ENCODE measurements at places on chromosomes 13 and 19.

DNA sequence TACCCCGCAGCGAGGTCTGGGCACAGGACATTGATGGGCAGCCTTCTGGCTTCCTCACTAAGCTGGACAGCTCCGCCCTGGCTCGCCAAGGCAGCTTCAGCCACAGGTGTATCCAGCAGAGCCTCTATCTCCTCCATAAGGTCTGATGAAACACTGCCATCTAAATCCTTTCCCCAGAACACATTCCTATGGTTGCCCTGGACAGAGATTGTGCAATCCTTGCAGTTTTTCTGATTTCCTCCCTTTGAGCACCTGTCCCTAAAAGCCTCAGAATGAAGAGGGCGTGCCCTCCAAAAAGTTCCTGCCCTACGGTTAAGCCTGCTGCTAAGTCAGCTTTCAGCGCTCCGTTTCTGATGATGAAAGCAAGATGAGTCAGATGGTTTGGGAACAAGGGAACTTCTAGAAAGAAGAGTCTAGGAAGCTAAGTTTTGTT, 21.0 kb downstream of the CLEC4M start:
- DNase-seq: no peak

DNA sequence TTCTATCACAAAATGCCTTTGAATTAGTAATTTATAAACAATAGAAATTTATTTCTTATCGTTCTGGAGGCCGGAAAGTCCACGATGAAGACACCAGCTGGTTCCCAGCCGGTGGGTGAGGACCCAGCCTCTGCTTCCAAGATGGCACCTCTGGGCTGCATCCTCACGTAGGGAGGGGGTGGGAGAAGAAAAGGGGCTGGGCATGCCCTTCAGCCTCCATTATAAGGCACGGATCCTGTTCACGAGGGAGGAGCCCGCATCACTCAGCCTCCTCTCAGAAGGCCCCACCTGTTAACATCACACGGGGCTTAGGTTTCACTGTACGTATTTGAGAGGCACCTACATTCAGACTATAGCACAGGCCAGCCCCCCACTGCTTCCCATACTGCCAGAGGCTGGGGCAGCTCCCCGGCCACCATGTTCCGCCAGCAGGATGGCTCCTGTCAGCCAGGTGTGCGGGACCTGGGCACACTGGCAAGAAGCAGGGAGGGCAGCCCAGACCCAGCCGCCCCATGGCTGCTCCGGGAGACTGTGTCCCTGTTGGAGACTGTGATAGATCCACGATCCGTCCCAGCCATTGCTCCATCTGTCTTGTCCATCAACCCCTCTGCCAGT, 131.6 kb downstream of the SOX1 start:
- no peak for DNase-seq

GRCh38 chr19:48393559-48394330, at the start of gene GRIN2D:
TSS of gene GRIN2D (plus strand) at chr19:48393668. CDS start at chr19:48398393, 4,725 bp downstream.
- no peak for DNase-seq

GRCh38 chr13:49635599-49636433, 7.5 kb downstream of the ARL11 start:
- DNase-seq: no peak

- no peak for DNase-seq
Measured at GRCh38 chr13:62704875-62705274, 1289.2 kb upstream of the PCDH20 start.

DNA sequence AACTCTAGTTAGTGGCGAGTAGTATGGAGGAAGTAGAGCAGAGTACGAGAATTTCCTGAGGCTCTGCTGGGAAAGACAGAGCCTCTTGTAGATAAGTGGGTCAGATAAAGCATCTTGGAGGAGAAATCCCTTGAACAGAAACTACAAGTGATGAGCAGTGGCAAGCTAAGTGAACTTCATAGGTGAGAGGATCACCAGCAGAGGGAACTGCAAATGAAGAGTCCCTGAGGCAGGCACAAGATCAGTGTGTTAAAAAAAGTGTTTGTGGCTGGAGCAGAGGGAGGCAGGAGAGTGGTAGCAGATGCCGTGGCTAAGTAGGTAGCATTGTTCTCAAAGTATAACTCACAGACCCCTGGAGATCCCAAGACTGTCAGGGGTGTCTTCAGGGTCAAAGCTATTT, 437.6 kb downstream of the HS6ST3 start:
- no peak for DNase-seq

DNA sequence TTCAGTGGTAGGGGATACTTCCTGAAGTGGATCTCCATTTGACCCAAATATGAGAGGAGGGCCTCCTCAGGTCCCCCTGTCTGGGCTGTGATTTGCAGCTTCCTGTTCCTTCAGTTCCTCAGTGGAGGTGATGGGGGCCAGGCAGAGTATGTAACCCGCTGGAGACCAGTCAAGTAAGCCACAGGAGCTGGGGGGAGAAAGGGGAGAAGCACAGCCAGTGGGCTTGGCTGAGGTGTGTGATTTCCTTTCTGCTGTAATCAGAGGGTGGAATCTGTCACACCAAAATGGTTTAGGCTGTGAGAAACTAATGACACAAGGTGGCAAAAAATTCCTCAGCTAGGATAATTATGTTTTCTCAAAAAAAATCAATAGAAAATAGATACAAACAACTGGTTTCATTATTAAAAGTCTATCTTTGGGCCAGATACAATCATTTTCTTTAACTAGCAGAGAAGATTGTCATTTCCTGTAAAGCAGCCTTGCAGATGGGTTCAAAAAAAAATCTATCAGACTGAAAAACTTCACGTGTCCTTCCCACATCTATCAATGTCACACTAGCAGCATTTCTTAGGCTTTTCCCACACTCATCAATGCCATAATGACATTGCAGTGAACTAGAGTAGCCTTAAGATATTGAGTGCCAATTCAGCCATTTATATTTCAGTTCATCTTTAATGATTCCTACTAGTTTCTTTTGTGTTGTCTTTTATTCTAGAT, 1660.3 kb downstream of the EFNB2 start:
- DNase-seq: no peak

DNA sequence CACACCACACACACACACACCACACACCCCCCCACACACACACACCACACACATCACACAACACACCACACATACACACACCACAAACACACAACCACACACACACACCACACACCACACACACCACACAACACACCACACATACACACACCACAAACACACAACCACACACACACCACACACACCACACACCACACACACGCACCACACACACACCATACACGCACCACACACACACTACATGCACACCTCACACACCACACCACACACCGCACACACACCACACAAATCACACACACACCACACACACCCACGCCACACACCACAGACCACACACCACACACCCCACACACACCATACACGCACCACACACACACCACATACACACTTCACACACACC, 83.5 kb downstream of the ZNF557 start:
- no peak for DNase-seq

DNA sequence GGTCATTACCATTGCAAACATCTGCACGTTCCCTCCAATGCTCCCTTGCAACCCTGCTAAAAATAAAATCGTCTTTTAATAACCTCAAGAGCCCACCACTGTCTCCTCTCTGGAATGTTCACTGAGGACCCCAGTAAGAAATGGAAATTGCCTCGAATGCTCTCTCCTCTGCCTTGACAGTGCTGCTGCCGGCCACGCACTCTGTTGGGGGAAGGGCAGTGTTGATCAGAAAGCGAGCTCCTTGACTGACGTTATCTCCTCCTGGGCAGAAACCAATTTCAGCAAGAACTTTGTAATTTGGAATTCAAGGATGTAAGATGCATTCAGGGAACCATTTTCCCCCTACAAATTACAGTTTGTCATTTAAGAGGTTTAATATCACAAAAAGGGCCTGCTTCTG, 718.5 kb downstream of the UQCRFS1 start:
- DNase-seq: no peak

- no peak for DNase-seq
Measured at GRCh38 chr19:18286973-18287635, 5.7 kb upstream of the JUND start.

DNA sequence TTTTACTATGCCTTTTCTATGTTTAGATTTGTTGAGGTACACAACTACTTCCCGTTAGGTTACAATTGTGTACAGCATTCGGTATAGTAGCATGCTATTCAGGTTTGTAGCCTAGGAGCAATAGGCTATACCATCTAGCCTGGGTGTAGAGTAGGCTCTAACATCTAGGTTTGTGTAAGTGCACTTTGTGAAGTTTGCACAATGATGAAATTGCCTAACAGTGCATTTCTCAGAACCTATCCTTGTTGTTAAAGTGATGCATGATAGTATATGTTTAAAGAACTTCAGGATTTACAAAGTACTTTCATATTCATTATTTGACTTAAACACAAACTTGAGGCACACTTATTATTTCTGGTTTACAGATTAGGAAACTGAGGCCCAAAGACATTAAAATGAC, 11.5 kb upstream of the SERPINE3 start:
- DNase-seq: no peak

- DNase-seq: no peak
Measured at GRCh38 chr13:89565476-89566100, 1781.9 kb upstream of the MIR17HG start.

GRCh38 chr19:5941673-5942072, 27.6 kb downstream of the CAPS start:
- DNase-seq: no peak

GRCh38 chr13:110699148-110700145, 6.5 kb downstream of the CARS2 start:
- no peak for DNase-seq

DNA sequence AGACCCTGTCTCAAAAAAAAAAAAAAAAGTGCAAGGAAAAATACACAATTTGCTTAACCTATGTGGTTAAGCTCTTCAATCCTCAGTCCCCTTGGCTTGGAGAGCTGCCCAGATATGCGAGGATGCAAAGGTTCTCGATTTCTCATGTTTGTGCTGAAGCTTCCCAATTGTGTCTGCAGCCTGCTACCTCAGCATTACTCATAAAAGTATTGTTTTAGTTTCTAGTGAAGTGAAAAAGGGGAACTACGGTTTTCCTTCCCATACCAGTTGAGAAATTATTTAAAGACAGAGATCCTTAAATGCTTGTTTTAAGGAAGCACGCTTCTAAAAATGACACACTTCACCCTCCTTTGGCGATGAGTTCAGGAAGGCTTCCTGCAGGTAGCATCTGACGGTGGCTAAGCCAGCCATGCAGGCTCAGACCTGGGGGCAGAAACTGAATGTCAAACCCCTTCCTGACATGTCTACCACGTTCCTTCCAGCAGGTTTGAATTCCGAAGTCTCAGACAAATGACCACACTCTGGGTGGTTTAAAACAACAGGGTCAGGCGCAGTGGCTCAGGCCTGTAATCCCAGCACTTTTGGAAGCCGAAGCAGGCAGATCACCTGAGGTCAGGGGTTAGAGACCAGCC, 47.9 kb downstream of the RUBCNL start:
- no peak for DNase-seq

- DNase-seq: no peak
Measured at GRCh38 chr13:114226088-114226487, 8.6 kb upstream of the CDC16 start.

GRCh38 chr13:23003446-23003845, 177.3 kb upstream of the SGCG start:
- no peak for DNase-seq
